Right kidney (tissue), 9 donors: ENCODE measurements at places on chromosomes 4 and X.

DNA sequence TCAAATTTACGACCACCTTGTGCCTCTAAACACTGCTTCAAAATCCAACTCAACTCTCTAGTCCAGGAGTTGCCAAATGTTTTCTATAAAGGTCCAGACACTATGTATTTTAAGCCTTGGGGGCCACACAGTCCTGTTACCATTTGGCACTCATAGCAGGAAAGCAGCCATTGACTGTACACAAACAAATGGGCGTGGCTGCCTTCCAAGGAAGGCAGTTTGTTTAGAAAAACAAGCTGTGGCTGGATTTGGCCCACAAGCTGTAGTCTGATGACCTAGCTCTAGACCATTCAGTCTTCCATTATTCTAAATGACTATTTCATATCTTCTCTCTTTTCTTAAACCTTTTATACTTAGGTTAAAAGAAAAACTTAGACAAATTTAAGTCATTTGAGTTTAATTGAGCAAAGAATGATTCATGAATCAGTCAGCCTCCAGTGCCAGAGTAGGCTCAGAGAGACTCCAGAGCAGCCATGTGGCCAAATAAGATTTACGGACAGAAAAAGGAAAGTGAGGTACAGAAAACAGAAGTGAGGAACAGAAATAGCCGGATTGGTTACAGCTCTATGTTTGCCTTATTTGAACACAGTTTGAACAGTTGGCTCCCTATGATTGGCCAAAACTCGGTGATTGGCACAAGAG, 825.8 kb upstream of the LCORL start:
- DNase-seq = no peak

DNA sequence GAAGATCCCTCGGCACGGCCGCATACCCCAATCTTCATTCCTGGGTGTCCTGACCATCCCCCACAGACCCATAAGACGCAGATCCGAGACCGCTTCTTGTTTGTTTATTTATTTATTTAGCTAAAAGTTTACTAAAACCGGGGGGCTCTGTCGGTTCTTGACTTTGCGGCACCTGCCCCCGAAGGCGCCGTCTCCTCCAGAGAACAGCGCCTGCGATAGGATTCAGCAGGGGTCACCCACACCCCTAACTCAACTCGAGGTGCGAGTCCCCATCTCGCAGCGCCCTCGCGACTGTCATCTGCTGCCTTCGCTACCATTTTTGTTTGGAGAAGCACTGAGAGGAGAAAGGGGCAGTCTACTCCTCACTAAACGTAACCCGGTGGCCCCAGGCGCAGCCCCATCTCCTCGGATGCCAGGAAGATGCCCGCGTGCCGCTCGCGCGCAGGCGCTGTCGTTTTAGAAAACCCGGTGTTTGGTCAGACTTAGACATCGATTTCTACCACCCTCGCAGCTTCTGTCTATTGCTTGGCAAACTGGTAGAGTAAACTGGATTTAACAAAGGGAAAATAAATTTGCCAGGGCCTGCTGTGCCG, 18.9 kb upstream of the GPR101 start:
- no peak for DNase-seq

DNA sequence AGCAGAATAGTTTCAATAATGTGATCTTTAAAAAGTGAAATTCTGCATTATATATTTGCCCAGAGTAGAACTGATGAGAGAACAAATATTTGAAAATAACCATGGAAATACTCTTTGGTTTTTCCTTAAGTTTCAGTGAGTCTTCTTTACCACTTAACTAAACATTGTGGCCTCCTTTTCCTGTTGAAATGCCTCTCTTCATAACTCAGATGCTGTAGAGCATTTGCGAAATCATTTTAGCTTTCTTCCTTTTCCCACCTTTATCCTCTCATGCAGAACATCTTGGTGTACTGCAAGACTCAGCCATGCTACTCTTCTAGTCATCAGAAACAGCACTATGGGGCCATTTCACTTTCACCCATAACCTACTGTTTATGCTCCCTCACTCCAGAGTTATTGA, 48.2 kb downstream of the CASK start:
- DNase-seq = no peak

- DNase-seq = no peak
Measured at GRCh38 chr4:71293705-71294104, 45.1 kb upstream of the SLC4A4 start.

GRCh38 chrX:41084893-41085511, at the start of gene USP9X:
Gene USP9X (plus strand): TSS chrX:41085445. CDS start chrX:41123629, 38,184 bp downstream.
- no peak for DNase-seq

- DNase-seq = no peak
Measured at GRCh38 chr4:16692524-16692923, 205.9 kb downstream of the LDB2 start.

- DNase-seq = no peak
Measured at GRCh38 chr4:83552083-83552482, 16.2 kb downstream of the GPAT3 start.

DNA sequence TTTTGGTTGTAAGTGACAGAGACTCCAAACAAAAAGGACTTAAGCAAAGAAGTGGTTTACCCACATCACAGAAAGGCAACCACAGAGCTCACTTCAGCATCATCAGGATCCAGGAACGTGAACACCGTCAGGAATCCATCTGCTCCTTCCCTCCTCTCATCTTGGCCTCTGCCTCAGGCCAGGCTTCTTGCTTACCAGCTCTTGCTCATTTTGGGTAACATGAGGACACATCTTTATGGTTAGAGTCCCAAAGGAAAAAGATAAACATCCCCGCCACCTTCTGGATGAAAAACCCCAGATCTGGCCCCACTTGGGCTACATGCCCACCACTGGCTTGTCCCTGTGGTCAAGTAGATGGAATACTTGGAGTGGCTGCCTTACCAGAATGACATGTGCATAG, 176.8 kb upstream of the RPL34 start:
- no peak for DNase-seq

- no peak for DNase-seq
Measured at GRCh38 chrX:134603806-134604700, 54.2 kb downstream of the PLAC1 start.

- DNase-seq = no peak
Measured at GRCh38 chrX:19840899-19841648, 46.3 kb downstream of the SH3KBP1 start.

DNA sequence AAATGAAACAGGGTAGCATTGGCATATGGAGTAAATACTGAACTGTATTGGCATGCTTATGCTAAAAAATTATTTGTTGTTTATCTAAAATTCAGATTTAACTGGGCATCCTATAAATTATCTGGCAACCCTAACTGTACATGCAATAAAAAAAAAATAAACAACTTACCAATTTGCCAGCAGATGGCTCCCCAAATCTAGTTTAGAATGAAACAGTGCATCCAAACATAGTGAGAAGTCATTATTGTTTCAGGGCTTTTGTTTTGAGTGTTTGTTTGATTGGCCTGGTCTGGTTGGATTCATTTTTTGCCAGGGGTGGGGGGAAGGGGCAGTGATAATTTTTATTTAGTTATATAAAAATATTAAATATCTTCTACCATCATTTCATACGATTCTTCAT, 12.8 kb upstream of the NSUN7 start:
- no peak for DNase-seq

- DNase-seq = no peak
Measured at GRCh38 chr4:119629142-119629471, 503 bp upstream of the PDE5A start.
